ENCODE measurements at places on chromosomes 5 and 9.

- DNase-seq: no peak
Measured at GRCh38 chr9:93059715-93060578, 1.4 kb downstream of the SUSD3 start.

GRCh38 chr5:149924486-149924885 is 20.1 kb downstream of the PDE6A start:
- no peak for DNase-seq

DNA sequence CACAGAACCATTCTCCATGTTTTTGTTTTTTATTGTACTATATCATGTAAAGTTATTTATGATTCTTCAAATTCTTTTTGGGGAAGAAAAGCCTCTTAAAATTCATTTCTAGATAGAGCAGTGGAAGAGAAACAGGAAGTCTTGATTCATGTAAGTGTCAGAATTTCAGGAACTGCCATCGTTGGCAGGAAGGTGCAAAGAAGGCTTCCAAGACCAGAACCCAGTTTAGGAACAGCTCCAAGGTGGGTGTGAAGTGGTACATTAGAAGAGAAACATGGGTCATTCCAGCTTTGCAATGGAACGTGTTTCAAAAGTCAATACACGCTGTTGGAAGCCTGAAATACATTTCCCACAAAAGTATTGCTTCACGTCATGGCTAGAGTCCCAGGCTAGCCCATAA is 14.8 kb downstream of the SAXO1 start:
- DNase-seq: no peak

DNA sequence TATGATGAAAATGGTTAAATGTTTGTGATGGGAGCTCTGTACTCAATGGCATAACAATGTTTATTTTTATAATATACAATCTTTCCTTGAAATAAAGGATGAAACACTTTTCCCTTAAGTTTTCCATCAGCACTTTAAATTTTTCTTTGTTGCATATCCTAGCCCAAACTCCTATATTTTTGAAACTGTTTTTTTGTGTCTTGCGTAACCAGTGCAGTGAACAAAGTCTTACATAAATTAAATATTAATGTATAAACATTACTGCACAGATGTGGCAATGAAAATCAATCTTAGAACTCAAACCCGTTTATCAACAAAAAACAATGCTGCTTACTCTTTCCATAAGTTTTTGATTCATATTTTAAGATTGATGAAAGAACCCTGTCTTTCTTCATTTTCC is 34.1 kb upstream of the IL31RA start:
- no peak for DNase-seq

- no peak for DNase-seq
Measured at GRCh38 chr5:98825582-98826375, 52.3 kb downstream of the RGMB start.

DNA sequence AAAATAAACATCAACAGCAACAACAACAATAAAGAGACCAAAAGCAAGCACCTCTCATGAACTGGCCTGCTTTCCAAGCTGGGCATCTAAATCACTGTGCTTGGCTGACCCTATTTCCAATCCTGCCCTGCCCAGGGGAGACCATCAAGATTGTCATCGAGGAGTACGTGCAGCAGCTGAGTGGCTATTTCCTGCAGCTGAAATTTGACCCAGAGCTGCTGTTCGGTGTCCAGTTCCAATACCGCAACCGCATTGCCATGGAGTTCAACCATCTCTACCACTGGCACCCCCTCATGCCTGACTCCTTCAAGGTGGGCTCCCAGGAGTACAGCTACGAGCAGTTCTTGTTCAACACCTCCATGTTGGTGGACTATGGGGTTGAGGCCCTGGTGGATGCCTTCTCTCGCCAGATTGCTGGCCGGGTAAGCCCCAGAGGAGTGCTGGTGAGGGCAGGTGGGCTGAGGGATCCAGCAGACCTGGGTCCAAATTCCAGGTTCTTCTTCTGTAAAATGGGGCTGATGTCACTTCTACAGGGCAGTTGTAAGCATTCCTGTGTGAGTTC is 15.6 kb downstream of the PTGS1 start:
- no peak for DNase-seq

Data from HuH-7.5 (cell line).